Progenitor cell of endocrine pancreas (in vitro differentiated cells): ENCODE measurements at places on chromosomes 16 and 17.

DNA sequence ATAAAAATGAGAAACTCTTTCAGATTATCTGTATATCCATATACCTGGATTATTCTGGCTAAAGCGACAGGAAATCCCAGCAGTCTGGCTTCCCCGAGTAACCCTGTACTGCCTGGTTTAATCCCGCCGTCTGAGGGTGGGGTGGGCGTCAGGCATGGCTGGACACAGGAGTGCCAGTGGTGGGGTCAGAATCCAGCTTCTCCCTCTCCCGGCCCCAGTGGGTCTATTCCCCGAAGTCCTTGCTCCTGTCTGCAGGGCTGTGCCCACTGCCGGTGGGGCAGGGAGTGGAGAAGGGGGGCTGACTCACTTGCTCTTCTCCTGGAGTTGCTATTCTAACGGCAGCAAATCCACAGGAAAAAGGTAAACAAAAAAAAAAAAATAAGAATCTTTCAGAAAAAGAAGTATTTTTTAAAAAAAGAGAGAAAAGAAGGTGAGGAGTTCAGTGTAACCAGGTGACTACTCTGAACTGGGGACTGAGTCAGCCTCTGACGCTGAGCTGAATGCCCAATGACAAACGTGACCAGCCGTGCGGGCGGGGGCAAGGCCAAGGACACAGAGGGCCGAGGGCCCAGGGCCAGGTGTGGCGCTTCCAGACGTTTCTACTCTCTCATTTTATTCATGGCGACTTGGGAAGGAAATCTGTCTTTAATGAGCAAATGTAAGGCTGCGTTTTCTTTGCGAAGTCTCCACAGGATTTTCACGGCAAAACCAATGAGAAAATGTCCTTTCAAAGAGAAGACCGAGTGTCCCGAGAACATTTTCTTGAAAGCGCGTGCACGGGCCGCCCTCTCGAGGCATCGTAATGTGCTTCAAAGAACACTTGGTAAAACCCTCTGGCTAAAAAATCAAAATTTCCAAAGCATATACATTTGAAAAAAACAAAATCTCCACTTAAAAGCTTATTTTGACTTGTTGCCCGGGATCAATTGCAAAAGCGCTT is 20.2 kb downstream of the FOXF1 start:
- H3K4me1 ChIP-seq, result no peaks in the 10 kb centered on the region
- peaks cover 28% of the 10 kb centered on the region for H3K27me3 ChIP-seq
- H3K4me3 ChIP-seq, result no peak overlapping the region
- DNase-seq, result no peak

DNA sequence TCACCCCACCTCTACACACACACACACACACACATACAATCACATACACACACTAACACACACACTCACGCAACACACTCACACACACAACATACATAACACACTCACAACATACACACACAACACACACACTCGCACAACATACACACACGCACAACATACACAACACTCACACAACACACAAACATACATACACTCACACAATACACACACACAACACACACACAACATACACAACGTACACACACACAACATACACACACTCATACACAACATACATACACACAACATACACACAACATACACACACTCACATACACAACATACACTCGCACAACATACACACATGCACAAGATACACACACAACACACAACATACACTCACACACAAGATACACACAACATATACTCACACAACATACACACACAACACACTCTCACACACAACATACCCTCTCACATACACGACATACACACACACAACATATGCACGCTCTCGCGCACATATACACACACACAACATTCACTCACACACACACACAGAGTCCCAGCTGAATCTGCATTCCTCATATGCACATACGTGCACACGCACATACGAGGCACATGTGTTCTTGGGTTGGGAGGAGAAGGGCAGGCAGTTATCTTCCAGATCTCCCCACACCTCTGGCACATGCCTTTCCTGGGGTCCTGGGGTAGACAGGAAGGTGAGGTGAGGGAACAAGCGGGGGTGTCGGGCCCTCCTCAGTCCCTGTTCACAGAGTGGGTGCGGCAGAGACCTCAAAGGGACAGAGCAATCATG is 1.1 kb downstream of the ASGR2 start:
- peaks cover 3% of the 10 kb centered on the region for H3K27me3 ChIP-seq
- no peak for DNase-seq
- no peaks in the 10 kb centered on the region for H3K36me3 ChIP-seq
- H3K27ac ChIP-seq, result no peak overlapping the region
- H3K4me3 ChIP-seq, result no peak overlapping the region

DNA sequence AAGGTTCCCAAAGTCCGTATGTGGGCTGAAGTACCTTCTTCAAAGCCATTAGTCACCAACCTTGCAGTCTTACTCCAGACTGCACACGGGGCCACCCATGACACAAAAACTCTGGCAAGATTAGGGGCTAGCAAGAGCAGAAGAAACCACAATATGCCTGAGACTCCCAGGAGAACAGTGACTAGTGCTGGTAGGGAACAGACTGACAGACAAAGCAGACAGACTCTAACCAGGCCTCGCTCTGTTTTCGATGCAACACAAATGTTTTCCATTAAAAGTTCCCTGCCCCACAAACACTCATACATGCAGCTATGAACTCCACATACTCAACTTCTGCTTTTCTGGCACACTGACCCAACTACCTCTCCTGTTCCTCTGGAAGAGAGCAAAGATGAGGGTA is 102.2 kb downstream of the HIC1 start:
- H3K4me1 ChIP-seq, result no peaks in the 10 kb centered on the region
- H3K36me3 ChIP-seq, result peaks cover 10% of the 10 kb centered on the region
- no peaks in the 10 kb centered on the region for H3K27me3 ChIP-seq
- no peak for DNase-seq
- peak overlapping the region; percentile 9 for H3K27ac ChIP-seq
- H3K4me3 ChIP-seq, result no peak overlapping the region

- H3K4me1 ChIP-seq, result no peaks in the 10 kb centered on the region
- H3K27ac ChIP-seq, result no peak overlapping the region
- no peak overlapping the region for H3K4me3 ChIP-seq
Measured at GRCh38 chr16:1367486-1368174, 15.9 kb downstream of the GNPTG start.

DNA sequence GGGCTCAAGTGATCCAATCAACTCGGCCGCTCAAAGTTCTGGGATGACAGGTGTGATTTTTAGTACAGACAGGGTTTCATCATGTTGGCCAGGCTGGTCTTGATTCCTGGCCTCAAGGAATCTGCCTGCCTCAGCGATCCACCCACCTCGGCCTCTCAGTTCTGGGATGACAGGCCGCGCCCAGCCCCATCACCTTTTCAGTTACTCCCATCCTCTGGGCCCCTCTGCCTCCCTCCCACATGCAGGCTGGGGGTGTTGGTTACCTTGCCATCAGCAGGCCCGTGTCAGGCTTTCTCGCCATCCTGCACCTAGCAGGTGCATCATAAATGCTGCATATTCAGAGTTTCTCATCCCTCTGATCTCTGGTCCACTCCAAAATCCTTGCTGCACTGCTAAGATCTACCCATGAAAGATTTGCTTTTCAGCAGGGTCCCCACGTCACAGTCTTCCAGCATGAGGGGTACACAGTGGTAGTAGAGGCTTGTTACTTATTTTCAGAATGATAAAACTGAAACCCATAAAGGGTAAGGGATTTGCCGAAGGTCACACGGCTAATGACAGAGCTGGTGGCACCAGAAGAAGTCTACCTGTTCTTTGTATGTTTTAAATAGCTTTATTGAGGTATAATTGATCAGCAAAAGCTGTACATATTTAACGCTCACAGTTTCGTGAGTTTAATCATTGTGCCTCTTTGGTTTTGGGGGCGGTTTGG is 16.6 kb downstream of the PMM2 start:
- no peak for DNase-seq
- no peaks in the 10 kb centered on the region for H3K27me3 ChIP-seq
- peaks cover 25% of the 10 kb centered on the region for H3K36me3 ChIP-seq
- H3K27ac ChIP-seq, result no peak overlapping the region
- H3K4me3 ChIP-seq, result no peak overlapping the region

- H3K4me3 ChIP-seq, result no peak overlapping the region
- H3K4me1 ChIP-seq, result peaks cover 1% of the 10 kb centered on the region
- no peaks in the 10 kb centered on the region for H3K27me3 ChIP-seq
Measured at GRCh38 chr17:59666235-59666634, 41.0 kb downstream of the PTRH2 start.
